MCF 10A (cell line): ENCODE measurements at places on chromosomes 16 and 17.
A peak's percentile ranks its signal among the peaks of the same experiment; 100 is the strongest.

- no peak for DNase-seq
Observed at GRCh38 chr17:77072670-77073069, 68.1 kb upstream of the SEC14L1 start.

GRCh38 chr17:72185564-72185963 lies 64.7 kb downstream of the SOX9 start:
- no peak for DNase-seq

DNA sequence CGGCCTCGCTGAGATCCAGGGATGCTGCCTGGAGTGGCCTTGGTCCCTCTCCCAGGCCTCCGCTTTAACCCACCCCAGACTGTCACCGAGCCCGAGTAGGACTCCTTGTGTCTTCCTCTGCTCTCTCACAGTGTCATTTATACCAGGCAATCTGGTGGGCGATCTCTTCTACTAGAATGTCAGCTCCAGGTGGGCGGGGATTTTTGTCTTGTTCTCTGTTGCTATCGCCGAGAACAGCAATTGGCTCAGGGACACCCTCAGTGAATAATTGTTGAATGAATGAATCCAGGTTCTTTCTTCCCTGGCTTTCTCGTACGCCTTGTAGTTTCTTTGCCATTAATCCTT lies 591 bp downstream of the DHX38 start:
- DNase-seq = peak; percentile 14

DNA sequence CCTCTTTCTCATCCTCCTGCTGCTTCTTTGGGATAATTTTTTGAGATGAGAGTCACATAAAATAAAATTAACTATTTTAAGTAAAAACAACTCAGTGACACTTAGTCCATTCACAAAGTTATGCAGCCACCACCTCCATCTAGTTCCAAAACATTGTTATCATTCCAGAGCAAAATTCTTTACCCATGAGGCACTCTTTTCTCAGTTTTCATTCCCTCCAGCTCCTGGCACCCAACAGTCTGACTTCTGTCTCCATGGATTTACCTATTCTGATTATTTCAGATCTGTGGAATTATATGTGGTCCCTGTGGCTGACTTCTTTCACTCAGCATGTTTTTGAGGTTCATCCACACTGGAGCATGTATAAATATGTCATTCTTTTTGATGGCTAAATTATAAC lies 239.9 kb upstream of the DYNLRB2 start:
- DNase-seq = peak; percentile 16

- DNase-seq = no peak
Observed at GRCh38 chr16:49874613-49875237, 18.8 kb upstream of the ZNF423 start.

DNA sequence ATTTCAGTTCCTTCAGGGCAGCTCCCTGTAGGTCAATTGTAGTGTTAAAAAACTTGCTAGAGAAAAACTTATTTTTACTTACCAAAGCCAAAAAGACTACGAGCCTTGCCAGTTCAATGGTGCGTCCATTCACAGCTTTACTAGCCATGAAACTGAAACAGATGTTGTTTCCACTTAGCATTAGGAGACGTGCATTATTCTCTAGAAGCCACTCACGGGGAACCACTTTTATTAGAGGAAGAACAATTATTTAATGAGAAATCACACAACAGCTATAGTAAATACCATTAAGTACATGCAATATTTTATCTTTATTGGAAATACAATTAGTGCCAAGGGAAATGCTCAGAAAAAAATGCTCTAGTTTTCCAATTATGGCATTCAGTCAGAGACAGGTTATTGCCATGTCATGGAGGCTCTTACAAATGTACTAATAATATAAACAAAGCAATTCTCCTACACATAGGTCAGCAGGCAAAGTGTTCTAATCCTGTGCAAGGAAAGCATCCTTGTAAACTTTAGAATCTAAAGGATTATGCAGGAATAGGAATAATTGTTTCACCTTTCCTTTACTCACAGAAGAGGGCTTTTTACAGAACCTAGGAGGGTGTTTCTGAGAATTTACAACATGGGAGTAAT lies 17.4 kb downstream of the LASP1NB start:
- DNase-seq = no peak

- DNase-seq = no peak
Observed at GRCh38 chr17:75738218-75738802, 17.1 kb downstream of the ITGB4 start.

DNA sequence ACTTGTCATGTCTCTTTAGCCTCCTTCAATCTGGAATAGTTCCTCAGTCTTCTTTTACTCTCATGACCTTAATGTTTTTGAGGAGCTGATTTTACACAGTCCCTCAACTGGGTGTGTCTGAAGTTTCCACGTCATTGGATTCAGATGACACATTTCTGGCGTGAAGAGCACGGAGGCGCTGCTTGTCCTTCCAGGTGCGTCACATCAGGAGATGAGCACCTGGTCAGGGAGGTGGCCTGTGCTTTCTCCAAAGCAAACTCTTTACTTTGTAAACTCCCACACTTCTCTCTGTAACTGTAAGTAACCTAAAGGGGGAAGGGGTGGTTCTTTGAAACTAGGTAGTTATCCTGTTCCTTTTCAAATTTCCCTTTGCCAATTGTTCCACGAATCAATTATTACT lies 52.5 kb upstream of the MNT start:
- no peak for DNase-seq

- DNase-seq = no peak
Observed at GRCh38 chr17:1803280-1803679, 26.4 kb downstream of the SMYD4 start.

- no peak for DNase-seq
Observed at GRCh38 chr16:1073566-1074378, 1.2 kb downstream of the SSTR5 start.

- no peak for DNase-seq
Observed at GRCh38 chr17:82799591-82799990, 40.2 kb downstream of the ZNF750 start.

GRCh38 chr17:78185981-78186691 lies 716 bp downstream of the TK1 start:
- DNase-seq = peak; percentile 35

DNA sequence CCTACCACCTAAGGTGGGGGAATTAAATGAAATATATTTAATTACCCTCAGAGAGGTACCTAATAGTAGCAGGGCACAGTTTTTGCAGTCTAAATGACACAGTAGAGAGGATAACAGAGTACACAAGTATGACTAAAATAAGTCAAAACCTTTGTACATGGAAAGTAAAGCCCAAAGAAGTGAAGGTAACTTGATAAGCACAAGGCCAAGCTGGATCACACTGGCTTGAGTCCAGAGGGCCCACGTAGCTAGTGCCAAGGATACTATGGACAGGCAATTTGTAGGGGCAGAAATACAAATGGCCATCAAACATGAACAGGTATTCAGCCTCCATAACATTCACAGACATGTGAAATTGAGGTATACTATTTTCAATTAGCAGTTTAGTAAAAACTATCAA lies 7.6 kb downstream of the MYO18A start:
- DNase-seq = no peak

DNA sequence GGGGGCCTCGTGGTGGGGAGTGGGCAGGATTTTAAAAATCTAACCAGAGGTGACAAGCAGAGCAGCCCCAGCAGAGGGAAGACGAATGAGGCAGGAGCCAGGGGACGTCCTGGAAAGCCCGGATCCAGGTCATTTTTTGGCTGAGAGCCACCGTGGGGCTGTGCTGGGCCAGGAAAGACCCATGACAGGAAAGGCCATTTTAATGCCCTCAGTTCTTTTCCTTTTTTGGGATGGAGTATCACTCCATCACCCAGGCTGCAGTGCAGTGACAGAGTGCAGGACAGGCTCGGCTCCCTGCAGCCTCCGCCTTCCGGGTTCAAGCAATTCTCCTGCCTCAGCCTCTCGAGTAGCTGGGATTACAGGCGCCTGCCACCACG lies 30.5 kb upstream of the JPH3 start:
- no peak for DNase-seq

DNA sequence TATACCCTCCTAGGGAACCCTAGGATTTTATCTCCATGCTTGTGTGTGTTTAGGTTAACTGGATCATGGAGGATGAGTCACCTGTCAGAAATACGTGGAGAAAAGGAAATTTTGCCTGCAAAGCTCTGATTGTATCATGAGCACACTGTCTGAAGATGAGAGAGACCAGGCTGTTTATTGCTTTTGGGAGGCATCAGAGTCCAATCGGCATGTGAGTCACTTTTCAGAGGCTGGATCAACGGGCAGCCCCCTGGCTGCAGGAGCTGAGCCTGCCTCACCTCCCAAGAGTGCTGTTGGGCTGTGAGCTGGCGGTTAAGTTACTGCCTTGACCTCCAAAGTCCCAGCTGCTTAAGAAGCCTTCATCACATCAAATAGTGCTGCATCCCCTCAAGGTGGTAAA lies 41.5 kb upstream of the MED9 start:
- DNase-seq = peak; percentile 55

GRCh38 chr17:7880076-7880868 lies 8.3 kb upstream of the CHD3 start:
- DNase-seq = no peak

DNA sequence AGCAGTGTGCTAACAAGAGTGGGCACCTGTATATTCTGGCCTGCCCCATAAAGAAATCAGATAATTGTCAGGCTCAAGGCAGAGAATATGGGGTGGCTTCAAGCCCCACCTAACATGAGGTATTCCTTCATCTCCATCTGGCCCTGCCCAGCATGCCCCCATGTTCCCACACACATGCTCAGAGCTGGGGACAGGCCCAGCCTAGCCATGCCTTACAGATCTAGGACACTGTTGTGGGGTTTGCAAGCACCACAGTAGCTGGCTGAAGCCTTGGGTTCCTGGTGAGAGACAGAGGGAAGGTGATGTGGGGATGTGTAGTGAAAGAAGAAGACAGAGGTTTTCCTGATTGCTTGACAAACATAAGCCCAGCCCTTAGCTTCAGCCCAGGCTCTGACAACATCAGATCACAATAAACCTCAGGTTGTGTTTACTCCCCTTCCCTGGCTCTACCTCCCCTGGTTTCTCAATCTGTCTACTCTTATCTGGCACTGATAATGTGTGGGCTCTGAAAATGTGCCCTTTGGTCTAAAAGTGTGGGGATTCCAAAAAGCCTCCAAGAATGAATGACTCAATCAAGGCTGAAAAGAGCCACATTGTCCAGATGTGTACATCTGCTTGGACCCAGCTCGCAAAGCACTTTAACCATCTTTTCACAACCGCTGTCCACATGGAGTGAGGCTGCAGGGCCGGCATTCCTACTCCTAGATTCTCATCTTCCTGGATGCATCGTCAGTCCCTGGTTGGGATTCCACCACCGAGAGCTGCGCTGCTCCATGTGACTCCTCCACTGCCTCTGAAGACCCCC lies 34.4 kb downstream of the CDRT4 start:
- DNase-seq = no peak

GRCh38 chr16:76665571-76666275 lies 388.5 kb downstream of the CNTNAP4 start:
- no peak for DNase-seq

GRCh38 chr16:51577621-51578303 lies 426.7 kb upstream of the SALL1 start:
- DNase-seq = peak; percentile 98

- DNase-seq = no peak
Observed at GRCh38 chr16:81497690-81498089, 53.1 kb downstream of the CMIP start.

GRCh38 chr16:57663917-57664661 lies 4.0 kb upstream of the ADGRG3 start:
- DNase-seq = no peak

DNA sequence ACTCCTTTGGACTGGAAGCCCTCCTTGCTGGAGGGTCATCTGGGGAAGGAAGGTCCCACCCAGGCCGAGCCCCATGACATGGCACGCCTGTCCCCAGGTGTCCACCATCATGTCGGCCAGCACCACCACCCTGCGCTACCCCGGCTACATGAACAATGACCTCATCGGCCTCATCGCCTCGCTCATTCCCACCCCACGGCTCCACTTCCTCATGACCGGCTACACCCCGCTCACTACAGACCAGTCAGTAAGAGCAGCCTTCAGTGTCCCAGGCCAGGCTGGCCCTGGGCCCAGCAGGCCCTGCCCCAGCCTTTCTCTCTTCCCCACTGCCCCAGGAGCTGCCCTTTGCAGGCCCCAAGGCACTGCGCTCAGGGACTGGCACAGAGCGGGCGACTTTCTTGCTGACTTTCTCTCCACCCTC lies 6.5 kb downstream of the TUBG2 start:
- no peak for DNase-seq

- no peak for DNase-seq
Observed at GRCh38 chr17:17668775-17669579, 12.3 kb upstream of the RAI1 start.

DNA sequence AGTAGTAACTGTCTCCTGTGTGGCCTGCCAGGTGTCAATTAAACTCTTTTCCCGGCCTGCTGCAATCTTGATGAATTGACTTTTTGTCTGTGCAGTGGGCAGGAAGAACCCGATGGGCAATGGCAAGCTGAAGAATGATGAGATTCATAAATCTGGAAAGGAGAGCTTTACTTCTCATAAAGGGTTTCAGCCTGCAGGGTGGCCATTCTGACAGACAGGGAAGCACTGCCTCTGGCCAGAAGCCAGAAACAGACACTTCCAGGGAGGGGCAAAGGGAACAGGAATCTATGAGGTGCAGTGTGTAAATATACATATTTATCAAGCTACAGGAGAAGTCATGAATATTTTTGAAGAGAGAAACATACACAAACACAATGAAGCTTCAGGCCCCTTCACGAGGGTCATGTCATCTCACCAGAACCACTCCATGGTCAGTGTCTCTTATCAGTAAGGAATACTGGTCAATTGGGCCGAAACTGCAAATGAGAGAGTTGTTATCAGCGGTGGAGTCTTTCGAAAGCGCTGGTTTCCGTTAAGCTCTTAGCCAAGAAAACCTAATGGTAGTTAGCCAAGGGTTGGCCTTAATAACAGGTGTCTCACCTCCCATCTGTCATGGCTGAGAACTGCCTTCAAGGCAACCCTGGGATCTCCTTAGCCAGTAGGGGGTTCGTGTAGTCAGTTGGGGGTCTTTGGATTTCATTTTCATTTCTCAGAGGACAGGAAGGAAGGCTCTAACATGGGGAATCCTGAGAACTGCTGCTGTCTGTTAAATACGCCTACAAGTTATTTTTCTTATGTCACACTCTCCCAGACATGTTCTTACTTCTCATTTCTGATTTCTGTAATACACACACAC lies 1.2 kb upstream of the NARF start:
- DNase-seq = no peak

GRCh38 chr17:7403043-7403726 lies 712 bp downstream of the TMEM256 start:
- no peak for DNase-seq

GRCh38 chr16:55571191-55571897 lies 4.9 kb downstream of the CAPNS2 start:
- no peak for DNase-seq

DNA sequence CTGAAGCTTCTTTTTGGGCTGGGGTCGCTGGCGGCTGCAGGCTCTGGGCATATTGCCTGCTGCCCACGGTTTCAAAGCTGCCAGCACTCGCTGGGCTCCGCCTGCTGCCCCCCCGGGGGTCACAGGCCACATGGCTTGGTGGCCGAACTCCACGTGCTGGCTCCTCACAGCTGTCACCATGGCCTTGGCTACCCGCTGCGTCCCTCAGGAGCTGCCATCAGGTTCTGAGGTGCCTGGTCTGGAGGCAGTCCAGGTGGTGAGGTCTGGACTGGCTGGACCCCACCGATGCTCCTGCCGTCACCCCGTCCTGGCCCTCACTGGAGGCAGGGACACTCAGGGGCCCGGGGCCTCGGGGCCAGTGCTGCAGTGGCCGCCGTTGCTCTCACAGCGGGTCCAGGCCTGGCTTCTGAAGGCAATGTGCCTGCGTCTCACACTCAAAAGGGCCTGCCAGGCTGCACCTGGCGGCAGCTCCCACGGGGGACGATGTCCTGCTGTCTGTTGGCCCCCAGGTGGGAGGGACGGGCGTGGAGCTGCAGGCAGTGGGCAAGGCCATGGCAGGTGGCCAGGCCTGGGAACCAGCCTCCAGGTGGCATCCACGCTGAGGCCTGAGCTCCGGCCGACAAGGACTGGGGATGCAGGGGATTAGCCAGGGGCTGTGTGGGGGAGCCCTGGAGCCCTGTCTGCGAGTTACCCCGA lies 13.3 kb downstream of the CAPN15 start:
- no peak for DNase-seq
